Pancreas (tissue), 10 donors: ENCODE measurements at places on chromosomes 12 and 14.

DNA sequence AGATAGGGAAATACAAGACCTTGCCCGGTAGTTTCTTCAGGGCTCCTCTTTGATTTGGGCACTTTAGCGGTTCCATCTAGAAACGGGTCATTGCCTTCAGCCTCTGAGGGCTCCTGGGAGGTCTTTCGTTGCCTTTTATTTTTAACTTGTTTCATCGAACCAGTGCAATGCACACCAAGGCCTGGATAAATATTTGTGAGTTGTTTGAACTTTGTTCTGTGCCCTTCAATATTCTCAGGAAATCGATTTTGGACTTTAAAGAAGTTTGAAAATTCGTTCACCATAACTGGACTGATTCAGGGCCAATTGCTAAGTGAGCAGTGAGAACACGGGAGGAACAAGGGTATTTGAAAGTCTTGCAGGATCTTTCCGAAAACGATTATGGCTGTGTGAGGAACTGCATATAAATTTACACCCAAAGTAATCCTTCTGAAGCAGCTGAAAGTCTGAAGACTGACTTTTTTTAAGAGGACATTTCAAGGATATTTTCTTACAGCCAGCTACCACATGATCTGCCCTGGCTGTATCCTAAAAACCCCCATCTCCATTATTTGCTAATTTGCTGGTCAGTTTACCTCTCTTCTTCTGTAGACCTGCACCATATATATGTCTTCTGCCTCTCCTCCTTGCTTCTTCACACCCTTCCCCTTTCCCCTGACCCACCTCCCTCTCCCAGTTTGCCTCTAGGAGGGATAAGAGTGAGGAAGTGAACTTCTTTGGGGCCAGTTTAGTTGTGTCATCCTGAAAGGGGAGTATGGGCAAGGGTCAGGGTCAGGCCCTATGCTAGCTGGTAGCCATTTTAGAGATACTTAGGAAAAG, 8.0 kb downstream of the DUSP6 start:
- H3K4me1 ChIP-seq = peaks cover 51% of the 10 kb centered on the region
- H3K27ac ChIP-seq = peak overlapping the region; percentile 25
- no peak for DNase-seq
- no peak overlapping the region for H3K4me3 ChIP-seq
- no peaks in the 10 kb centered on the region for H3K27me3 ChIP-seq
- no peaks in the 10 kb centered on the region for H3K36me3 ChIP-seq

GRCh38 chr14:50756300-50756699, 74.7 kb downstream of the NIN start:
- no peak overlapping the region for H3K4me3 ChIP-seq
- DNase-seq = no peak
- no peaks in the 10 kb centered on the region for H3K36me3 ChIP-seq
- H3K27me3 ChIP-seq = no peaks in the 10 kb centered on the region

GRCh38 chr14:23569443-23570151, 2.0 kb upstream of the AP1G2 start:
- peaks cover 14% of the 10 kb centered on the region for H3K4me1 ChIP-seq
- H3K27ac ChIP-seq = no peak overlapping the region
- H3K36me3 ChIP-seq = no peaks in the 10 kb centered on the region

GRCh38 chr12:129357233-129357632, 504.0 kb downstream of the GLT1D1 start:
- H3K4me1 ChIP-seq = no peaks in the 10 kb centered on the region
- no peak for DNase-seq
- no peaks in the 10 kb centered on the region for H3K36me3 ChIP-seq
- no peaks in the 10 kb centered on the region for H3K27me3 ChIP-seq
- H3K27ac ChIP-seq = no peak overlapping the region
- H3K4me3 ChIP-seq = no peak overlapping the region

GRCh38 chr12:30457621-30458289, 237.9 kb downstream of the IPO8 start:
- no peaks in the 10 kb centered on the region for H3K4me1 ChIP-seq
- DNase-seq = no peak
- no peaks in the 10 kb centered on the region for H3K36me3 ChIP-seq
- no peak overlapping the region for H3K27ac ChIP-seq

- H3K4me3 ChIP-seq = no peak overlapping the region
- no peak for DNase-seq
- H3K36me3 ChIP-seq = no peaks in the 10 kb centered on the region
- H3K27ac ChIP-seq = no peak overlapping the region
- no peaks in the 10 kb centered on the region for H3K27me3 ChIP-seq
These were observed 59.9 kb downstream of the BMP4 start for GRCh38 chr14:53896726-53897125.

GRCh38 chr14:34895277-34895676, 20.1 kb upstream of the BAZ1A start:
- no peaks in the 10 kb centered on the region for H3K36me3 ChIP-seq
- no peak for DNase-seq
- H3K27ac ChIP-seq = no peak overlapping the region
- no peak overlapping the region for H3K4me3 ChIP-seq
- H3K27me3 ChIP-seq = no peaks in the 10 kb centered on the region

GRCh38 chr14:94225460-94226378, 51.6 kb downstream of the PPP4R4 start:
- no peak for DNase-seq
- no peaks in the 10 kb centered on the region for H3K36me3 ChIP-seq
- no peaks in the 10 kb centered on the region for H3K4me1 ChIP-seq
- no peak overlapping the region for H3K4me3 ChIP-seq
- no peaks in the 10 kb centered on the region for H3K27me3 ChIP-seq

- no peak overlapping the region for H3K4me3 ChIP-seq
- DNase-seq = no peak
- H3K4me1 ChIP-seq = no peaks in the 10 kb centered on the region
- no peaks in the 10 kb centered on the region for H3K36me3 ChIP-seq
These were observed 79.0 kb downstream of the WDR20 start for GRCh38 chr14:102218688-102219087.

- H3K4me3 ChIP-seq = no peak overlapping the region
- no peaks in the 10 kb centered on the region for H3K4me1 ChIP-seq
- no peak for DNase-seq
- no peak overlapping the region for H3K27ac ChIP-seq
- no peaks in the 10 kb centered on the region for H3K27me3 ChIP-seq
- no peaks in the 10 kb centered on the region for H3K36me3 ChIP-seq
These were observed 1441.9 kb upstream of the FLRT2 start for GRCh38 chr14:84087986-84088531.

- peak overlapping the region; percentile 29 for H3K27ac ChIP-seq
- H3K4me3 ChIP-seq = no peak overlapping the region
- peaks cover 4% of the 10 kb centered on the region for H3K4me1 ChIP-seq
- DNase-seq = no peak
These were observed 8.3 kb upstream of the PPFIBP1 start for GRCh38 chr12:27515671-27516070.

DNA sequence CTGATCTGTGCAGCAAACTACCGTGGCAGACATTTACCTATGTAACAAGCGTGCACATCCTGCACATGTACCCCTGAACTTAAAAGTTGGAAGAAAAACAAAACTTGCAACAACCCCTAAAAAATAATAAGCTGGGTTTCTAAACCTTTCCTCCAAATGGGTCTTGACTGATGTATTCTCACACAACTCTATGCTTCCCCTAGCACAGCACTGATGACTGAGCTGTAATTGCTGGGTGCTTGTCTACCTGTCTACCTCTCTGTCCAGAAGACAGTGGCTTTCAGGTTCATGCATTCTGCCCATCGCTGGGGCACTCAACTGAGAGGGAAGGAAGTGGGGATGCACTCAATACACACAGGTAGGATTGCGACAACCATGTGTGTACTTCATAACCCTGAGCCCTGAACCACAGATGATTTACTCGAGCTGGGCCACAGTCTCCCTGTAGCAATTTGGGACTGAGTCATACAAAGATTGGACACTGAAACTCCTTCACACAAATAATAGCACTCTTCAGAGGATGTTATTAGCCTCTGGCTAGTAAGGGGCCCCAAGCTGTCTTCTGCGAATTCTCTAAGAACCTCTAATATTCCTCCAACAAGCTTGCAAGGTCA, 44.8 kb upstream of the TMPO start:
- no peak overlapping the region for H3K27ac ChIP-seq
- peaks cover 7% of the 10 kb centered on the region for H3K4me1 ChIP-seq
- no peak overlapping the region for H3K4me3 ChIP-seq
- H3K27me3 ChIP-seq = no peaks in the 10 kb centered on the region
- H3K36me3 ChIP-seq = no peaks in the 10 kb centered on the region
- DNase-seq = no peak

DNA sequence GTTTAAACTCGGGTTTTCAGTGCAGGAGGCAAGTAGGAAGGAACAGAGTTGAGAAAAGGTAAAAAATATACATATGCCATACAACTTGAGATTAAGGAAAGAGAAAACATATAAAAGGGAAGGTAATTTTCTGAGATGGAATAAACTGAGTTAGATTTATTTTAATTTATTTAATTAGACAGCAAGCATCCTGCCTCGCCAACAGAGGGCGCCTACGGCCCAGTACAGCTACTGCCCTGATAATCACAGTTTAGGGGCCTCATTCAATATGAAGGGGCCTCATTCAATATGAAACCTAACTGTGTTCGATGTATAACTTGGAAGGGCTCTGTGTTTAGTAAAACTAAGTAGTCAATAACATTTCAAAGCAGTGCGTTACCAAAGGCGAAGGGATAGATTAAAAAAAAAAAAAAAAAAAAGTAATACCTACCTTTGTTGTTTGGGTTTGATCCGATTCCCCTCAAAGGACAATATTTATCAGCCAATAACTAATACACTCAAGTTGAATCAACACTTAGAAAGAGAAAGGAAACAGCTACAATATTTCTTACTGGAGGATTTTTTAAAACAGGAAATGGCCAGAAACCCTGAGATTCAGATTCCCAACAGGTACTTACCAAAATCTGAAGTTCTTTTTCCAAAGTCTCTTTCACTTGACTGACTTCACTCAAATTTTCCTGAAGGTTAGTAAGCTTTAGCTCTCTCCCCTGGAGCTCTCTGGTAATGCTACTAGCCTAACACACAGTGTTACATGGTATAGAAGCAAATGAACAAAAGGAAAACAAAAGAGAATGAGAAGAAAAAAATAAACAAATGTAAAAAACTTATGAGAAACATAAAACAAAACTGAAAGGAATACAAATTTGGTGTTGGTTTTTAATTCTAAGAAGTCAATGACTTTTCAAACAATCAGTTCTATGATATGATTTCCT, 70.0 kb upstream of the VPS33A start:
- no peak for DNase-seq
- H3K27me3 ChIP-seq = no peaks in the 10 kb centered on the region
- H3K36me3 ChIP-seq = no peaks in the 10 kb centered on the region
- no peak overlapping the region for H3K4me3 ChIP-seq
